ENCODE measurements at places on chromosomes 4 and X. TPM values are rescaled to one million over a fixed set of nuclear protein-coding genes. Genes with fewer than 3 reads are reported as not detected.

The CYSLTR1 gene
- total RNA-seq, result not detected

The ATP2B3 gene
- total RNA-seq, result not detected

The SLC38A5 gene
- total RNA-seq, result 40.4 TPM

The MAOA gene
- 4.8 TPM for total RNA-seq

The BEX1 gene
- 0.92 TPM for total RNA-seq

The ARHGAP6 gene
- total RNA-seq, result 8.7 TPM

All from smooth muscle cell of bladder (primary cell).